Activated CD8-positive, alpha-beta memory T cell treated with anti-CD3 and anti-CD28 coated beads, Interleukin-2, amount 10 ng/mL, durations not matched to agents 7 days and 5 days (primary cell): ENCODE measurements at places on chromosomes 1 and 21. TPM values are rescaled to one million over a fixed set of nuclear protein-coding genes. Genes with fewer than 3 reads are reported as not detected.
A peak's percentile ranks its signal among the peaks of the same experiment; 100 is the strongest.

DNA sequence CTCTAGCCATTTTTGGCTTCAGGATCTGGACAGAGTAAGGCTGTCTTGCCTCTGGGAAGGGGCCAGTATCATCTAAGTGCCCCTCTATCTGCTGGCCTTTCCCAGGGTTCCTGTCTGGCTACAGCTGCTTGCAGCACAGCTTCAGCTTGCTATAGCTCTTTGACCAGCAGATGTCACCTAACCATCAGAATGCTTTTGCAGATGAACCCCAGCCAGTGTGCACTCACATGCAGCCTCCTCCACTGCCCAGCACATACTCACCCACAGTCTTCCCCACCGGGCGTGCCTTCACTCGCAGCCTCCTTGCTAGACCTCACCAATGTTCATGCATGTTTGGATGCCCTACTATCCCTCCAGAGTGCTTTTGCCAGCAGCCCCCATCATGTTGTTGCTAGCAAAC lies 769.0 kb downstream of the BRINP3 start:
- no peak for DNase-seq
- H3K27ac ChIP-seq, result no peak overlapping the region
- H3K4me3 ChIP-seq, result no peak overlapping the region
- no peaks in the 10 kb centered on the region for H3K27me3 ChIP-seq

- no peaks in the 10 kb centered on the region for H3K4me1 ChIP-seq
- H3K27me3 ChIP-seq, result peaks cover 10% of the 10 kb centered on the region
- DNase-seq, result no peak
- H3K27ac ChIP-seq, result no peak overlapping the region
- H3K36me3 ChIP-seq, result no peaks in the 10 kb centered on the region
These were observed 30.7 kb upstream of the GRHL3 start for GRCh38 chr1:24288479-24288878.

- H3K36me3 ChIP-seq, result peaks cover 7% of the 10 kb centered on the region
- peak overlapping the region; percentile 61 for H3K4me3 ChIP-seq
- H3K27ac ChIP-seq, result peak overlapping the region; percentile 66
- no peaks in the 10 kb centered on the region for H3K4me1 ChIP-seq
- H3K27me3 ChIP-seq, result no peaks in the 10 kb centered on the region
These were observed 16.2 kb upstream of the TTLL10 start for GRCh38 chr1:1157426-1157913.

- peaks cover 9% of the 10 kb centered on the region for H3K4me1 ChIP-seq
- DNase-seq, result no peak
- H3K27ac ChIP-seq, result no peak overlapping the region
- H3K27me3 ChIP-seq, result peaks cover 50% of the 10 kb centered on the region
These were observed 3.5 kb downstream of the WLS start for GRCh38 chr1:68228851-68229250.

- no peak overlapping the region for H3K4me3 ChIP-seq
- peaks cover 13% of the 10 kb centered on the region for H3K27me3 ChIP-seq
- H3K27ac ChIP-seq, result no peak overlapping the region
- DNase-seq, result no peak
- no peaks in the 10 kb centered on the region for H3K4me1 ChIP-seq
These were observed 46.5 kb downstream of the LAMC1 start for GRCh38 chr1:183069562-183070216.

DNA sequence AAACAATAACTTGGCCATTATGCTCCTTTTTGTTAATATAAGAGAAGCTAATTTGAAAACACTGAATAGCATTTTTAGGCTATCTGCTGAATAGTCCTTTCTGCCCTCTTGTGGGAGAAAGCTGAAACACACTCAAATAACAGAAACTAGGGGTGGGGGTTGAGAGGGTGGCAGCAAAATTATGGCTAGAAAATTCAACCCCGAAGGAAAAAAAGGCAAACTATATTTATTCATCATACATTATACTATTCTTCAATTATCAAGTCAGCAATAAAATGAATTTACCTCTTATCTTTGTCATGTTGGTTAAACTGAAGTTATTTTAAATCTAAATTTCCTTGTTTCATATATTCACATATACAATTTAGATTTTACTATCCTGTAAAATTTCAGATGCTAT lies 255.9 kb downstream of the FAF1 start:
- peaks cover 2% of the 10 kb centered on the region for H3K36me3 ChIP-seq
- DNase-seq, result no peak
- H3K4me3 ChIP-seq, result no peak overlapping the region
- H3K27me3 ChIP-seq, result no peaks in the 10 kb centered on the region
- H3K4me1 ChIP-seq, result peaks cover 2% of the 10 kb centered on the region

DMBX1 gene
- total RNA-seq, result not detected

DNA sequence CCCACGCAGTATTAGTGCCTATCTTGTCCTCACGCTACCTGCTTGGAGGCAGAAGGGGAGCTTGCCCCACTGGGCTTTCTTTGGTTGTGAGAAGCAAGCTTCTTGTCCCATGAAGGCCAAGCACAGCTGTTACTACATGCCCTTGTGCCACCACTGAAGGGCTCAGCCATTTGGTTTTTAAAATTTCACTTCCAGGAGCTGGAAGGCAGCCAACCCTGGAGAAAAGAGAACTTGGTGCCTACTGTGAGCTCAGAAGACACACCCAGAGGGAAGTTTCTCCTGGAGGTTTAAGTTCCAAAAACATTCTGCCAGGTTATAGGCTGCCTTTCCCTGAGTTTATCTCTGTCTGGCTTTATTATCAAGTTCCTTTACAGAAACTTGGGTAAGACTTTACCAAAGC lies 187.4 kb downstream of the SLC35F3 start:
- no peak for DNase-seq
- no peaks in the 10 kb centered on the region for H3K36me3 ChIP-seq
- H3K4me3 ChIP-seq, result no peak overlapping the region
- no peak overlapping the region for H3K27ac ChIP-seq
- H3K4me1 ChIP-seq, result no peaks in the 10 kb centered on the region

DNA sequence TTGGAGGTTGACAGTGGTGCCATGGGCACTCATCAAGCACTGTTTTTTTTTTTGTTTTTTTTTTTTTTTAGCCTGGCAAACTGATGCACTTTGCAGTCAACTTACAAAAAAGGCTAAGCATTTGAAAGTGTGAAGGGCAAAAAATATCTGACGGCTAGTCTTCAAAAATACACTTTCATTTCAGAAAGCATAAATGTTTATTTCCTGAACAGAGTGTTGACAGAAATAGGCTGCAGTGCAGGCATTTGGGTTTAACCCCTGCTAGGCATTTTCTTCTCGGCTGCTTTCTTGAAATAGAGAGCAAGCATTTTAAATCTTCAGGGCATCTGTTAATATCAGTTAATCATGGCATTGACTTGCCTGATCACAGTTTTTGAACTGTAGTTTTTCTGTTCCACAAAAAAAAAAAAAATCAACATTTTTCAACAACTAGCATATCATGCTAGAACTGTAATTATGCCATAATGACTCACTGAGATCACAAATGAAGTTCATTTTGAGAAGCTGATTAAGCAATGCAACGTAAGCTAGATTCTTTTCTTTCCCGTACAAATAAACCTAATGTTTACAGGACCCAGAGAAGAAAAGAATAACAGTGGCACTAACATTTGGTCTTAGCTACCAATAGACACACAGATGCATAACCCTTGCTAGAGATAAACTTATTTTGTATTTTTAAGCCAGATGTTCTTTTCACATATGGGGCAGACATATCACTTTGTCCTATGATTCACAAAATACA lies 100.4 kb upstream of the USH2A start:
- no peak overlapping the region for H3K27ac ChIP-seq
- no peaks in the 10 kb centered on the region for H3K4me1 ChIP-seq
- no peak for DNase-seq
- H3K27me3 ChIP-seq, result no peaks in the 10 kb centered on the region
- H3K4me3 ChIP-seq, result no peak overlapping the region
- no peaks in the 10 kb centered on the region for H3K36me3 ChIP-seq

OR2L2 gene
- total RNA-seq, result not detected

DNA sequence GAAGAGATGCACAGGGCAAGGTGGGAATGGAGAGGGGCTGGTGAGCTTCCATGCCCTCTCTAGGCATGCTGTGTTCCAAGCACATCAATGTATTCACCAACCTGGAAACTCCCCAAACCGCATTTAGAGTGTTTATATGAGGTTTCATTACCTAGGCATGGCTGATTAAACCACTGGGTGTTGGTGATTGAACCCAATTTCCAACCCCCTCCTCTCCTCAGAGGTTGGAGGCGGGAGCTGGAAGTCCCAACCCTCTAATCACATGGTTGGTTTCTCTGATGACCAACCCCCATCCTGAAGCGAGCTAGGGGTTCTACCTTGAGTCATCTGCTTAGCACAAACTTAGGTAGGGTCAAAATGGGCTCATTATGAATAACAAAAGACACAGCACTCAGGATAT lies 3.0 kb upstream of the PPIE start:
- H3K27ac ChIP-seq, result no peak overlapping the region
- H3K27me3 ChIP-seq, result peaks cover 33% of the 10 kb centered on the region
- peaks cover 15% of the 10 kb centered on the region for H3K36me3 ChIP-seq
- H3K4me3 ChIP-seq, result no peak overlapping the region
- H3K4me1 ChIP-seq, result peaks cover 42% of the 10 kb centered on the region

HCN3 gene
- total RNA-seq, result 6.1 TPM

COL18A1 gene
- 5.2 TPM for total RNA-seq

DYNLT4 gene
- total RNA-seq, result 0.40 TPM

DNA sequence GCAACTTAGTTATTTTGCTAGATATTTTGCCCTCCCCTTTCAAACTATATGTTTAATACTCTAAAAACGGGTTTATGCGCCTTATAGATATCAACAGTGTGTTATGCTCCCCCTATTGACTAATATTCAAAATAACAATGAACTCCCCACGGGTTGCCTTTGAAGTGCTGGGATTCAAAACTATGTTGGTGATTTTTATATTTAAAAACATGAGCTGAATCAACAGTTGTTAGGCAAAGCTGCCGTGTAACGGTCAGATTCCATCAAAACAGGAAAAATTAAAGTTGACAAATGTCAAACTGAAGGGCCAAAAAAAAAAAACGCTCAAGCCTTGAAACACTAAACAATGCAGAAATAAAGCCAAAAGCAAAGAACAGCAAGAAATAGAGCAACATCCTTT lies 2.5 kb downstream of the TGFBR3 start:
- H3K27me3 ChIP-seq, result peaks cover 32% of the 10 kb centered on the region
- no peak overlapping the region for H3K27ac ChIP-seq
- H3K4me1 ChIP-seq, result peaks cover 35% of the 10 kb centered on the region
- peak overlapping the region; percentile 61 for H3K4me3 ChIP-seq

DNA sequence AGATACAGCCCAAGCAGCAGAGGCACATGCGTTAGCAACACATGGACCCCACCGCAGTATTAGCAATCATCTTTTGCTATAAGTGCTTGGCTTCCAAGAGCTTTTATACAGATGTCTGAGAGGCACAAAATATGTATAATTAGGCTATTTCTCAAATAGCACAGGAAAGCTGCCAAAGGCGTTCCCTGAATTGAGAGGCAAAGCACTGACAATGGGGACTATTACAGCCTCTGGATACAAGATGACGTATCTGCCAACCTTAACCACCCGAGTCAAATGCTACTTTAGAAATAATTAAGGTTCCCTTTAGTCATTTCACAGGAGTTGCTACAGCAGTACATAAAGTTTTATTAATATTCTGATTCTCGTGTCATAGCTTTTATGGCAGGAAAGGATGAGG lies 6.4 kb downstream of the STMN1 start:
- H3K27ac ChIP-seq, result no peak overlapping the region
- no peak overlapping the region for H3K4me3 ChIP-seq
- H3K4me1 ChIP-seq, result peaks cover 66% of the 10 kb centered on the region
- no peak for DNase-seq

GRCh38 chr1:23472351-23473036 lies 11.5 kb downstream of the ASAP3 start:
- no peak overlapping the region for H3K4me3 ChIP-seq
- no peak overlapping the region for H3K27ac ChIP-seq
- H3K36me3 ChIP-seq, result no peaks in the 10 kb centered on the region
- H3K4me1 ChIP-seq, result no peaks in the 10 kb centered on the region

GRCh38 chr1:183498342-183498991 lies 26.2 kb downstream of the SMG7 start:
- H3K4me3 ChIP-seq, result peak overlapping the region; percentile 19
- DNase-seq, result no peak
- peak overlapping the region; percentile 81 for H3K27ac ChIP-seq
- H3K27me3 ChIP-seq, result no peaks in the 10 kb centered on the region

- no peaks in the 10 kb centered on the region for H3K27me3 ChIP-seq
- no peak for DNase-seq
These were observed 9.8 kb downstream of the DISP1 start for GRCh38 chr1:222824641-222825040.

- H3K27me3 ChIP-seq, result no peaks in the 10 kb centered on the region
- H3K27ac ChIP-seq, result no peak overlapping the region
- H3K36me3 ChIP-seq, result no peaks in the 10 kb centered on the region
- no peak overlapping the region for H3K4me3 ChIP-seq
- DNase-seq, result no peak
These were observed 794.2 kb upstream of the ADGRL2 start for GRCh38 chr1:81006502-81006901.

GRCh38 chr1:159218649-159219636 lies 14.3 kb downstream of the ACKR1 start:
- H3K4me3 ChIP-seq, result no peak overlapping the region
- no peak overlapping the region for H3K27ac ChIP-seq
- H3K4me1 ChIP-seq, result no peaks in the 10 kb centered on the region
- H3K36me3 ChIP-seq, result no peaks in the 10 kb centered on the region

- no peak overlapping the region for H3K27ac ChIP-seq
- H3K4me1 ChIP-seq, result no peaks in the 10 kb centered on the region
- peaks cover 6% of the 10 kb centered on the region for H3K27me3 ChIP-seq
These were observed 59.5 kb downstream of the ENAH start for GRCh38 chr1:225593414-225593813.

DNA sequence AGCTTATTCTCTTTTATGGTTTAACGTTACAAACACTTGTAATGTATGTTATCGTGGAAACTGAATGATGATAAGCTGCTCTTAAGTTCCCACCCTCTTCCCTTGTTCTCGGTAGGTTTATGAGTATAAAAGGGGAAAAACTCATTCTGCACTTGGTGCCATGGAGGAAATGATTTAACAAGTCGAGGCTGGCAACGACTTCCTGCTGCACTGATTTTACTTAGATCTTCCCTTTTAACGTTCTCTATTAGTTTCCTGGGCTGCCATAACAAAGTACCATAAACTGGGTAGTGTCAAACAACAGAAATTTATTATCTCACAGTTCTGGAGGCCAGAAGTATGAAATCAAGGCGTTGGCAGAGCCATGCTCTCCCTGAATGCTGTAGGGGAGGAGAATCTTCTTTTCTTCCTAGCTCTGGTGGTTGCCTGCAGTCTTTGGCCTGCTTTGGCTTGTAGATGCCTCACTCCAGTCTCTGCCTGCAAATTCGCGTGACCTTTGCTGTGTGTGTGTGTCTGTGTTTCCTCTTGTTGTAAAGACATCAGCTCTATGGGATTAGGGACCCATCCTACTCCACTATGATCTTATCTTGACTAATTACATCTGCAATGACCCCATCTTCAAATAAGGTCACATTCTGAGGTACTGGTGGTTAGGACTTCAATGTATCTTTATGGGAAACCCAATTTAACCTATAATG lies 26.3 kb downstream of the HUNK start:
- no peaks in the 10 kb centered on the region for H3K4me1 ChIP-seq
- no peak overlapping the region for H3K4me3 ChIP-seq
- DNase-seq, result no peak

- no peaks in the 10 kb centered on the region for H3K4me1 ChIP-seq
- H3K27ac ChIP-seq, result no peak overlapping the region
- no peaks in the 10 kb centered on the region for H3K36me3 ChIP-seq
- DNase-seq, result no peak
- no peaks in the 10 kb centered on the region for H3K27me3 ChIP-seq
These were observed 305.8 kb downstream of the KCNT2 start for GRCh38 chr1:196302420-196302819.

SLFNL1 gene
- total RNA-seq, result 0.35 TPM

- DNase-seq, result no peak
- H3K4me3 ChIP-seq, result no peak overlapping the region
- no peaks in the 10 kb centered on the region for H3K4me1 ChIP-seq
- no peaks in the 10 kb centered on the region for H3K36me3 ChIP-seq
These were observed 33.9 kb downstream of the LDLRAP1 start for GRCh38 chr1:25577134-25577920.
